ENCODE measurements at places on chromosomes 6 and 20. TPM values are rescaled to one million over a fixed set of nuclear protein-coding genes. Genes with fewer than 3 reads are reported as not detected.

DNA sequence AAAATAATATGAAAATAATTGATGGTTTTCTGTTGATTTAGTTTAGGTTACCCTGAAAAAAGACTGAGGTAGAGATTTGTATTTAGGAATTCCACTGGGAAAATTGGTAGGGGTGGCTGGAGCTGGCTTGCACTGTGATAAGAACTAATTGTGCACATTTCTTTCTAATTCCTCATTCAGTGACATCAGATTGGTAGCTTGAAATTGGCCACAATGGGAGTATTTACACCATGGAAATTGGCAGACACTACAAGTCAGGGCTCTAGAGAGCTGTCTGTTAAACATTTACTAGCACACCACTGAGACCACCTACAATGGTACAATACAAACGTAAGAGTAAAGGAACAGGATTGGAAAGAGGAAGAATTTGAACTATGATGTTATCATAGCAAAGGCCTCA is 52.0 kb upstream of the ISM1 start:
- no peak for DNase-seq

MYMX gene
- not detected for polyA plus RNA-seq

GRCh38 chr20:33054381-33054780 is 678 bp downstream of the BPIFB3 start:
- DNase-seq: no peak

- DNase-seq: no peak
These were observed 21.1 kb downstream of the RAET1L start for GRCh38 chr6:150004101-150004782.

GRCh38 chr6:158468666-158469065 is 91.2 kb upstream of the TMEM181 start:
- no peak for DNase-seq

- no peak for DNase-seq
These were observed 102.3 kb downstream of the ARHGAP18 start for GRCh38 chr6:129607581-129608186.

All from BJ (cell line).